KBM-7 (cell line): ENCODE measurements at places on chromosomes 5 and 9.
A peak's percentile ranks its signal among the peaks of the same experiment; 100 is the strongest.

GRCh38 chr5:112069329-112069728 is 312.3 kb upstream of the NREP start:
- no peak for DNase-seq

GRCh38 chr5:124453221-124454051 is 293.0 kb downstream of the ZNF608 start:
- DNase-seq, result no peak

DNA sequence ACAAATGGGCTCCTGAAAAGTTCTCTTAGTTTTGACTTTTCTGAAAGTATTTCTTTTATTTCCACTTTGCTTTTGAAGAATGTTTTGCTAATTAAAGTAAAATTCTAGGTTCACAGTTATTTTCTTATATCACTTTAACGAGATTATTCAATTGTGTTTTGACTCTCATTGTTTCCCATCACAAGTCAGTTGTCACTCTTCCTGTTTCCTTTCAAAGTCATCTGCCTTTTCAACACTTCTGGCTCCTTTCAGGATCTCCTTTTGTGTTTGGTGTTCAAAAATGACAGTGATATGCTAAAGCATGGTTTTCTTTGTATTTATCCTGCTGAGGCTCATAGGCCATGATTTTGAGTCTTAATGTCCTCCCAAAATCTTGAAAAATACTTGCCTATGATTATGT is 235.4 kb upstream of the TAS2R1 start:
- DNase-seq, result no peak

DNA sequence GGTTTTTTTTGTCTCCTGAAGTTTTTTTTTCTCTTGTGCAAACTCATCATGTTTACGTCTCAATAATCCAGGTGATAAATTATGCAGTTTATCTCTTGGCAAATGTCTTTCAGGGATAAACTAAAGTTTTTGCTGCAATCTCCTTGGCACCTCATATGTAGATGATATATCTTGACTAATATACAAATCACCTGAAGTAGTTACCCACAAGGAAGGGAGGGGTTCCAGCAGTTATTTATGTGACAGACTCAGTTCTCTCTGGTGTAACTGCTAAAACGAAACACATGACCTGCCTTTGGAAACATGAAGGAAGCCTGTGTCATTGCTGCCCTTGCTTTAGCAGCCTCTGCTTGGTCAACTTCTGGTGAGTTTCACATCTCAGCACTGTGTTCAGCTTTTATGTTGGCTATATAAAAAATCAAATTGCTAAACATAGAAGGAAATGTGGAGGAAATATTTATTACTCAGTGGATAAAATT is 39.3 kb upstream of the KIAA1958 start:
- no peak for DNase-seq

DNA sequence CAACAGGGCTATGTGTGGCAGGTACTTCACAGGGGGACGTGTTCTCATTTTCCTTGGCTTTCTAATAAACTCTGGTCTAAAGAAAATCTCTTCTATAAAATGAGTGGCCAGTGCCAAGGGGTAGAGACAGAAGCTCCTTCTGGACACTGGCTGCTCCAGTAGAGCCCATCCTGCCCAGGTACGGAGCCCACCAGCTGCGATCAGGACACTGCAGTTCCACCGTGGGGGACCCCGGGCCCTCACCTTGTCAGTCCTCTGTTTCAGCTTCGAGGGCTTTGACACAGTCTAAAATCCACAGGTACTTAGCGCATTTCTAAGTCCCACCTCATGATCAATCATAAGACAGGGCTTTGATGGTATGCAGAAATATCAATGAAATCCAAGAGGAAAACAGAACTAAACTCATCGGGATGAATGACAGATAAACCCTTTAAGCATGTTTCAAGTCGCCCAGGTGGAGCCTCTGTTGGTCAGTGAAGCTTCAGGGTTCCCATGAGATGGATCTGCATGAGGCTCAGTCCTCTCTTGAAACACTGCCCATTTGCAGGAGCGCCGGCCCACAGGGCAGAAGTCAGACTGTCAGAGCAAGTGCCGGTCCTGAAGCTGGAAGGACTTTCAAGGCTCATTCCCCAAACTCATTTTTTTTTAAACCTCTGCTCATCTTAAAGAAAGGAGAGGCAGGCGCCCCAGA is 20.3 kb upstream of the TERT start:
- DNase-seq, result no peak

GRCh38 chr5:132470596-132470995 is 20.0 kb downstream of the IRF1 start:
- no peak for DNase-seq

GRCh38 chr9:18018661-18019060 is 439.8 kb downstream of the SH3GL2 start:
- DNase-seq, result no peak

GRCh38 chr9:133989625-133990365 is 2.3 kb downstream of the VAV2 start:
- DNase-seq, result no peak

DNA sequence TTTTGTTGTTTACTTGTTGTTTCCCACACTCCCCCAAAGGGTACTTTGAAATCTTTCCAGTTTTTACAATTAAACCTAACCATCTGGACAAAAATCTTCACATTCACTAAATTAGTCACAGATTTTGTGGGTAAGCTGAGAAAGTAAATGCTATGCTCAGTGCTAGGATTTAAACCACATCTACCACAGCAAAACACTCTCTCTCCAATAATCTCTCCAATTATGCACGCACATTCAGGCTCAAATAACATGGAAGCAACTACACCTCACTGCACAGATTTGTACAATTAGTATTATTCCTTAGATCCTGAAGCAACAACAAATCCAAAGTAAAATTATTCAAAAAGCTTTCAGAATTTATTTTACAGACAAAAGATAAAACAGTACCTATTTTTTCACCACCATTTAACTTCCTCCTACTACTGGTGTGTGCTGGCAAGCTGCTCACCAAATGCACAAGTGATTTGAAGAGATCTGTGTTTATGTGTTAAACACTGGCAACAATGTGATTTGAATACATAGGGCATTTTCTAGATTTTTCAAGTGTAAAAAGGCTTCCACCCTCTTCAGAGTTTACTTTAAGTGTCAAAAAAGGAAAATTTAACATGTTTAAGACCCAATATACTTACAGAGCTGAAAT is 16.6 kb downstream of the ZNF608 start:
- no peak for DNase-seq

- peak; percentile 51 for DNase-seq
These were observed 129.0 kb downstream of the COL23A1 start for GRCh38 chr5:178461004-178461730.

DNA sequence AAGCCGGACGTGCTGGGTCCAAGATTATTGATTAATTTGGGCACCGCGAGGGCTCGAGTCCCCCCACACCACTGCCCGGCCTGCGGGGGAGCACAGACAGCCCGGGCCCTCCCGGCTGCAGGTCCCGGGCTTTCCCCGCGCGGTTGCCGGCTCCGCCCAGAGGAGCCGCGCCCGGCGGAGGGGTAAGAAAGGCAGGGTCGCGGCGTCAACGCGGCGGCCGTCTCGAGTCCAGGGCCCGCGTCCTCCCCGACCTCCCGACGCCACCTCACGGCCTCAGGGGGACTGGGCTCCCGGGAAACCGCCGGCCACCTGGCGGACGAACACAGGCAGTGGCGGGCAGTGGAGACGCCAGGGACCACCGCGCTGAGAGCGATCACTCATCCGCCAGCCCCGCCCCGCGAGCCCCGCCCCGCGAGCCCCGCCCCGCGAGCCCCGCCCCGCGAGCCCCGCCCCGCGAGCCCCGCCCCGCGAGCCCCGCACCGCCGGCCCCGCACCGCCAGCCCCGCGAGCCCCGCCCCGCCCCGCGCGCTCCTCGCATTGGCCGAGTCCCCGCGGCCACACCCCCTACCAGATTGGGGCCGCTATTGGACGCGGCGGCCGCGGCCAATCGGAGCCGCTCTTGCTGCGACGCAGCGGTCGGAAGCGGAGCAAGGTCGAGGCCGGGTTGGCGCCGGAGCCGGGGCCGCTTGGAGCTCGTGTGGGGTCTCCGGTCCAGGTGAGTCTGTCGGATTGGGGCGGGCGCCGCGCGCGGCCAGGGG is at the start of gene MRPL41:
Gene MRPL41, plus strand, starts transcription at position 616 of the 758 bp plus-strand sequence. CDS start 203 bp downstream, outside the sequence.
- DNase-seq, result peak; percentile 89

DNA sequence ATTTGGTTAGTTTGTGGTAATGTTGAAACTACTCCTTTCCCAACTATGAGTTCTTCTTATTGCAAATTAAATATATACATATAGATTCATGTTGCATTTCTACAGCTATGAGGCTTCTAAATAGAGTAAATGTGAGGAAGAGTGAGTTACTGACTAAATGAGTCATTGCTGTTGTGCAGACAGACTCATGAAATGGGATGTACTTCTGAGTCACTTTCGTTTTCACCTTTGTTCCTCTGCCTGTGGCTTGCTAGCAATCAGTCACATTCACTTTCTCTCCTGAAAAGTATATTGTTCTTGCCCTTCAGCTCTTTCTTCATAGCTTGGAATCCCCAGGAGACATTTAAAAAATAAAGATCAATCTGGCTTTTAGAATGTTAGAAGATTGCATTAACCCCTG is 295.5 kb upstream of the SMC2 start:
- no peak for DNase-seq

DNA sequence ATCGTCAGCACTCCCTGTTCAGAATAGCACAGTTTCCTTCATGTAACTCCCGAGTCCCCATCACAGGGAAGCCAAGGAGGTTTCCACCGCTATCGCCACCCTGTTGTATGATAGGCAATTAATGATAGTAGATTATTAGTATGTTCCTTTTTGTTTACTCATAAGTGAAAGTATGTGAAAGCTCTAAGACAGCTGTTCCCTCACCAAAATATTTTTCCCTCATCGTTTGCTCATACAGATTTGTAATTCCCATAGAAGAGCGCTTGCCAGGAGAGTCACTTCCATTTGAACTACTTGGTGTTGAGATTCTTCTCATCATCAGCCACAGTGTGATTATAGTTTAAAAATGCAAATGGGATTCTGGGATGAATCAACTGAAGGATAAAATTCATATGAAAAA is 140.9 kb downstream of the PAM start:
- no peak for DNase-seq

GRCh38 chr5:40841068-40841805 is at the start of gene CARD6:
Gene CARD6 (plus strand): TSS chr5:40841367. CDS start chr5:40841383, 16 bp downstream.
- DNase-seq, result peak; percentile 73

GRCh38 chr5:140481758-140482157 is 65.7 kb upstream of the EIF4EBP3 start:
- no peak for DNase-seq

GRCh38 chr5:143141652-143142051 is 261.8 kb downstream of the NR3C1 start:
- DNase-seq, result peak; percentile 90

GRCh38 chr5:150438873-150439546 is 10.5 kb downstream of the RPS14 start:
- DNase-seq, result peak; percentile 45

DNA sequence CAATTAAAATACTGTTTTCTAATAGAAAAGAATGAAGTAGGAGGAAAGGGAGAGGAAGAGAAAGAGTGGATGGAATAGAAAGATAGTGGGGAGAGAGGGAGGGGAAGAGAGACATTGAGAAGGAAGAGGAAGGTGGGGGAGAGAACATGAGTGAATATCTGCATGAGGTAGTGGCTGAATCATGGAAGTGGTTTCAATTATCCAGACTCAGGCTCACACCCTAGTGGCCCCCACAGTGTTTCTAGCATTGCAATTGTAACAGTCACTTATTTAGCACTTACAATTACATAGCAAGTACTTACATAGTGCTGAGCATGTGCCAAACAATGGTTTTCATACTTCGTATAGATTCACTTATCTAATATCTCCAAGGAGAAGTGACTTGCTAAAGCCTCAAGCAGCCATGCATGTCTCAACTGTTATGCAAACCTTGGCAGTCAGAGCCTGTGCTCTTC is 72.7 kb downstream of the CAST start:
- DNase-seq, result peak; percentile 47

DNA sequence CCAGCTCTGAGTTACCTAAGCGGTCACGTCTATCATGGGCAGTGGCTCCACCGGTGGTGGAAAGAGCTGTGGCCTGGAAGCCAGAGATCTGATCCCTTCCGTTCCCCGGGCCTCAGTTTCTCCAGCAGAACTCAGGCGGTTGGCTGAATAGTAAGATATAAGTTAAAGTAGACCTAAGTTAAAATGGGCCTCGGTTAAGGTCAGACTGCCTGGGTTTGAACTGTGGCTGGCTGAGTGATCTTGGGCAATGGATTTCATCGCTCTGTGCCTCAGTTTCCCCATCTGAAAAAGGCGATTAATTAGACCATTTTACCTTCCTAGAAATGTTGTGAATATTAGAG is 997 bp downstream of the COL15A1 start:
- no peak for DNase-seq

- no peak for DNase-seq
These were observed 434.1 kb downstream of the RAB3C start for GRCh38 chr5:59016925-59017324.

GRCh38 chr9:4299005-4299795 is 668 bp downstream of the GLIS3 start:
- DNase-seq, result peak; percentile 35

GRCh38 chr9:133171161-133171961 is 7.6 kb upstream of the GBGT1 start:
- no peak for DNase-seq

DNA sequence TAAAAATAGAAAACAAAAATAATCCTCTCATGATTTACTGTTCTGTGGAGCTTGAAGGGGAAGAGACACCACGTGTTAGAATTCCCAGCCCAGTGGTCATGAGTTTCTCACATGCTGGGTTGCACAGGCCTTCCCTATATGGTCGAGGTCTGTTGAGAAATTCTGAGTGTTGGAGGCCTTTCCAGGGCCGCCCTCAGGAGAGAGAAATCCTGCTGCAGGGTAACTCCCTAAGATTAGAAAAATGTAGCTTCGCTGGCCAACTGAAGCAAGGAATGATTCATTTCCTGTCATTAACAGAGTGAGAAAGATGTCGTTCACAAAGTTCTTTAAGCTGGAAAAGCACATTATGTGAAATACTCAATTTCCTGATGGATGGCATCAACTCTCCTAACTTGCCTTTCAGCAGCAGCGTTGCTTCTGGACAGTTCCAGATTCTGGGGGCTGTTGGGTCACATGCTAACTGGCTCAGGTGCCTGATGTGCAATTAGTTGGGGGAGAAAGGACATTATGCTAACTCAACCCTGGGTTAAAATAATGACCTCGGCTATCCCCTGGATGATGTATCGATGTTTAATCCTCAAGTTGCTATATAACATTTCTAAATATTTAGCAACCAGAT is 104.8 kb upstream of the CD180 start:
- DNase-seq, result peak; percentile 51

GRCh38 chr9:86534572-86535258 is 180.5 kb upstream of the TUT7 start:
- DNase-seq, result no peak

DNA sequence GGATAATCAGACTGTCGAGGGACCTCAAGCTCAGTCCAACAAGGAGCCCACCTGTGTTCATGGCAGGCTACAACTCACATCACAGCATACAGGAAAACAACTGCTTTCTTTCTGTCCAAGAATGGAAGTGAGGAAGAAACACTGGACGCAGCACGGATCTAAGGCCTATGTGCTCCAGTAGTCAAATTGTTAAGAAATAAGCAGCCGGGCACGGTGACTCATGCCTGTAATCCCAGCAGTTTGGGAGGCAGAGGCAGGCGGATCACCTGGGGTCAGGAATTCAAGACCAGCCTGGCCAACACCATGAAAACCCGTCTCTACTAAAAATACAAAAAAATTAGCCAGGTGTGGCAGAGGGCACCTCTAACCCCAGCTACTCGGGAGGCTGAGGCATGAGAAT is 427.8 kb downstream of the BNC2 start:
- DNase-seq, result no peak
